Activated T-cell treated with anti-CD3 and anti-CD28 coated beads for 1 hour (primary cell): ENCODE measurements at places on chromosomes 3 and 15.

- DNase-seq: no peak
These were observed 39.1 kb downstream of the KNL1 start for GRCh38 chr15:40633178-40633577.

DNA sequence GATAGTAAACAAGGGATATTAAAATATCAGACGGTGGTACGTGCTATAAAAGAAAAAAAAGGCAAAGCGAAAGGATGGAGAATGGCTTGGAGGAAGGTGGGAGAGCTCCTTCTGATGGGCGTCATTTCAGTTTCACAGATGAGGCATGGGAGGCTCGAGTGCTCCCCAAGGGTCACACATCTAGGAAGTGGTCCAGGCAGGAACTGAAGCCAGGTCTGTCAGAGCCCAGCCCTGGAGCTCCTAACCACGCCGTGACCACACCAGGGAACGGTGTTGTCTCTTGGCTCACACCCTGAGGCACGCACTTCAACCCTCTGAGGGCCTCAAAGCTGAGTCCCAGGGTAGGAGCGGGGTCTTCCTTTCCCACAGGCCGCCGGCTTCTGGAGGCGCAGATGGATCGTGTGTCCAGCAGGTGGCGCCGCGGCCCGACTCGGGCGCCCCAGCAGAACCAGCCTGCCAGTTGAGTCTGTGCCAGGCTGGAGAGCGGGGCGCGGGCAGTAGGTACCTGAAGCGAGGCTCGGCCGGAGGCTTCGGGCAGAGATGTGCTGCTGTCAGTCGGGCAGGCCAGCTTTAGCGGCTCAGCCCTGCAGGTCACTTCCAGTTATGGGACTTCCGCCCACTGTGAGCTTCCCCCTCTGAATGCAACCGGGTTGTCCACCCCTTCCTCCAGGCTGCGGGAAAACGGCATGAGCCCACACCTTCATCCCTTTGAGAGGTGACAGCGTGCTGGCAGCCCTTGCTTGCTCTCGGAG lies 68.1 kb downstream of the SLC6A1 start:
- peak; percentile 30 for DNase-seq

DNA sequence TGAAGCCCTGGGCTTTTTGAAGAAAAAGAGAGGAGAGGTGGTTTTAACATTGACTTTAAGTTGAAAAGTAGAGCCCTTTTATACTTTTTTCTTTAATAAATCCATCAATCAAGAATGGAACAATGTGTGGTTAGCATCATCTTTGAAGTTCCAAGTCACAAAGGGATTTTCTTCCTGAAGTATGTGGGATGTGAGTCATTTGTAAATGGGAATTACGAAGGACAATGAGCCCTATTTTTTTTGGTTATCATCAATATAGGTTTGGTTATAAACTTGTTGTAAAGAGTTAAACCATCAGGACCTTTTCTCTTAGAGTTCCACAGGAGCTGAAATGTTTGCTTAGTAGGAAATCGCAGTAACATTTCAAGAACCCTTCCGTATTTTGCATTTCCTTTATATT lies 38.3 kb downstream of the PIK3CA start:
- no peak for DNase-seq

DNA sequence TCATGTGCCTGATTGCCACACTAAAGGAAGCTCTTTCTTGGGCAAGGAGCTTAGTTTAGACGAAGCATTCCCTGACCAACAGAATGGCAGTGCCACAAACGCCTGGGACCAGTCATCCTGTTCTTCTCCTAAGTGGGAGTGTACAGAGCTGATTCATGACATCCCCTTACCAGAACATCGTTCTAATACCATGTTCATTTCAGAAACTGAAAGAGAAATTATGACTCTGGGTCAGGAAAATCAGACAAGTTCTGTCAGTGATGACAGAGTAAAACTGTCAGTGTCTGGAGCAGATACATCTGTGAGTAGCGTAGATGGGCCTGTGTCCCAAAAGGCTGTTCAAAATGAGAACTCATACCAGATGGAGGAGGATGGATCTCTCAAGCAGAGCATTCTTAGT lies 18.4 kb downstream of the SENP5 start:
- no peak for DNase-seq

- DNase-seq: no peak
These were observed 37.5 kb upstream of the CBLB start for GRCh38 chr3:105906345-105906744.

DNA sequence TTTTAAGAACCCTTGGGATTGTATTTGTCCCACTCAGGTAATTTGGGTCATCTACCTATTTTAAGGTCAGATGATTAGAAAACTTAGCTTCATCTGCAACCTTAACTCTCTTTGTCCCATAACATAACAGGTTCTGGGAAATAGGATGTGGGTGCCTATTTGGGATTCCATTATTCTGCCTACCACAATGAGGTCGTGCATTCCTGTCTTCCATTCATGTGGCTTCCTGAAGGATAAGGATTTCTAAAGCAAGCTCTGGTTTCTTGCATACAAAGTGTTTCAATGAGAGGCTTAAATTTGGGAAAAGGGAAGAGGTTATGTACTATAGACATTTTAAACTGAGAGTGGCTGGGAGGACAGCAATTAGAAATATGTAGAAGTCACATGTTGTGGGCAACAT lies 190.3 kb downstream of the MCTP2 start:
- DNase-seq: no peak

DNA sequence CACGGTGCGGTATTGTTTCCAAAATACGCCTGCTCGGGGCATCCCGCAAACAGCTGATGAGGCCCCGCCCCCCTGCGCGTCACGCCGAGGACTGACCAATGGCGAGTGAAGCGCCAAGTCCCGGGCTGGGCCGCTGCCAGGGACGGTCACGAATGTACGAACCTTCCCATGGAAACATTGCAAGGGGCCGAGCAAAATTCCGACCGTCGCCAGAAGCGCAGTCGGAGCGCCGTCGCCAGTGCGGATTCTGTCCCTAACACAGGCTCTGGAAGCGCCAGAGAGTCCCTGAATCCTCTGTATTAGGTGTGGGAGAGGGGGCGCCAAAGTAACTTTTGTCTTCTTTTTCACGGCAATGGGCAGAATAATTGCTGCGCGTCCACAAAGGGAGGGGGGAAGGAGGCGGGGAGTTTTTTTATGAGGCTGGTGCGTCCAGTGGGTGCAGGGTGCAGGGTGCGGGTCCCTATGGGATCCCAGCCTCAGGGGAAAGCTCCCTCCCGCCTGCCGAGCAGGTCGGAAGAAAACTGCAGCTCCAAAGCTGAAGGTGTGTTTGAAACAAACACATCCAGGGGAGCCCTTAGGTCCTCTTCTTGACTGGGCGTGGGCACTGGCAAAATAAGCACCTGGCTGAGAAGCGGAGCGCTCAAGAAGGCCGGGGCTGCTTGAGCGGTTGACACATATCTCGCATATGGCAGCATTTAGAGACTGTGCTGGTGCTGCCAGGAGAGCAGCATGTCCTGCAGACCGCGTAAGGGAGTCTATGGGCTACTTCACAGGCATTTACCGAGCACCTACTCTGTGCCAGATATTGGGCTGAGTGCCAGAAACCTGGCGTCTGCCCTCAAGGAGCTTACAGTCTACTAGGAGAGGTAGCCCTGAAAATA lies at the start of gene BMF:
BMF (minus strand) TSS at position 25 of the 881 bp plus-strand sequence. CDS start 2,793 bp downstream, outside the sequence.
- peak; percentile 97 for DNase-seq

DNA sequence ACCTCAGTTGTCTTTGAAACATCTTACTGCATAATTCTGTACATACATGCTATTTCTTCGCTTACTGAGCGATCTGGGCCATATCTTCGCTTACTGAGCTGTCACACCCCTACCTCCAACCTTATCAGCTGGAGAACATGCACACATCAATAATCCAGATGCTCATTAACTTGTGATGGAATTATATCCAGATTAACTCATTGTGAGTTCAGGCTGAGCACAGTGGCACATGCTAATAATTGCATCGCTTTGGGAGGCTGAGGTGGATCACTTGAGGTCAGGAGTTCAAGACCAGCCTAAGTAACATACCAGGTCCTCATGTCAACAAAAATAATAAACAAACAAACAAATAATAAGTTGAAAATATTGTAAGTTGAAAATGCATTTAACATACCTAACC lies 19.3 kb upstream of the ANXA2 start:
- DNase-seq: no peak

- DNase-seq: no peak
These were observed 52.6 kb downstream of the BTD start for GRCh38 chr3:15654127-15654526.

- DNase-seq: no peak
These were observed 107.1 kb downstream of the DGKG start for GRCh38 chr3:186254676-186255650.

DNA sequence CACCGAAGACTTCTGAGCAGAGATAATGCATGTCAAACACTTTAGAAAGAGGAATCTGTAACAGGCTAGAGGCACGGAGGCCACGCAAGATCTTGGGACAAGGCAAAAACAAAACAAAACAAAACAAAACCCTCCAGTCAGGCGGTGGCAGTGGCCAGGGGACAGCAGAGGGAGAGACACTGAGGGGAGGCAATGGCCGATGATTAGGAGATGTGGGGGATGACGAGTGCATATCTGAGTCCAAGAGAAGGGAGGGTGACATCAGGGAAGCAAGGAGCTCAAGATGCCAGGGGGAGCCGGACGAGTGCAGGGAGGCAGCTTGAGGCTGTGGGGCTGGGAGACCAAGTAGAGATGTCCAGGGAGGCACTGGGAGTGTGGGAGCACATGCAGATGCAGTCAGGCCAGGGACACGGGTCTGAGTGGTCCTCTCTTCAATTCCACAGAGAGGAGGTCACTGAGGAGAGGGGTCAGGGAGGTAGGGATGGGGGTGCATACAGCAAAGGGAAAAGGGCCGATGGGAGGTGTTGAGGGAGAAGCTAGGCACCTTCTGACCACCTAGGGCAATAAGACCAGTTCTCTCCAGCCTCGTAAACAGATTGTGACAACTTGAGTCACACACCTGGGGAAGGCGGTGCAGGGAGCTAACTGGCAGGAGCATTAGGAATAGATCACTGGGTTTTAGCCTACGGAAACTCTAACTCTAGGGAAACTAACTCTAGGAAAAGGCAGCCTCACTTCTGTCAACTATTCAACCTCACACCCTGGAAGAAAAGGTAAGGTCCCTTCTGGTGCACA lies 29.6 kb downstream of the SLCO2A1 start:
- DNase-seq: no peak
